ENCODE measurements at places on chromosomes 4 and X.

- no peak for DNase-seq
Observed at GRCh38 chr4:88720451-88721428, 23.1 kb upstream of the NAP1L5 start.

GRCh38 chr4:24881508-24882196 is 31.2 kb downstream of the CCDC149 start:
- no peak for DNase-seq

GRCh38 chr4:60683973-60684372 is 516.2 kb upstream of the ADGRL3 start:
- no peak for DNase-seq

- no peak for DNase-seq
Observed at GRCh38 chr4:188396037-188396436, 256.8 kb downstream of the TRIML1 start.

GRCh38 chr4:94409962-94410361 is 41.8 kb upstream of the PDLIM5 start:
- no peak for DNase-seq

Data from stimulated activated CD4-positive, alpha-beta T cell treated with anti-CD3 and anti-CD28 coated beads, Interleukin-1b, Interleukin-23, amount 100 ng/mL, for 1 hour (primary cell).